ENCODE measurements at places on chromosomes 4 and X. TPM values are rescaled to one million over a fixed set of nuclear protein-coding genes. Genes with fewer than 3 reads are reported as not detected.

XAGE1A gene
- total RNA-seq: not detected

GAGE12F gene
- total RNA-seq: not detected

FANCB gene
- 12.7 TPM for total RNA-seq

RHOXF2B gene
- not detected for total RNA-seq

IGFBP7 gene
- 2,449 TPM for total RNA-seq

SOD3 gene
- total RNA-seq: 65.3 TPM

SYTL4 gene
- total RNA-seq: 5.1 TPM

FHDC1 gene
- total RNA-seq: 0.09 TPM

RAB9B gene
- total RNA-seq: 1.9 TPM

UGT2B17 gene
- total RNA-seq: not detected

TLR6 gene
- 5.0 TPM for total RNA-seq

GABRE gene
- 29.4 TPM for total RNA-seq

S100G gene
- not detected for total RNA-seq

PRKX gene
- total RNA-seq: 7.5 TPM

RRH gene
- not detected for total RNA-seq

DOCK11 gene
- total RNA-seq: 60.8 TPM

SLC38A5 gene
- total RNA-seq: 10.2 TPM

CSAG1 gene
- total RNA-seq: not detected

TMEM187 gene
- total RNA-seq: 5.3 TPM

AMBN gene
- not detected for total RNA-seq

TMEM47 gene
- 25.3 TPM for total RNA-seq

SORCS2 gene
- 0.27 TPM for total RNA-seq

ZNF157 gene
- total RNA-seq: not detected

DKK2 gene
- 0.82 TPM for total RNA-seq

TRPC5OS gene
- total RNA-seq: not detected

RASGEF1B gene
- 2.0 TPM for total RNA-seq

GATB gene
- total RNA-seq: 18.3 TPM

TMEM150C gene
- 1.9 TPM for total RNA-seq
